ENCODE measurements at places on chromosomes 16 and 17.

DNA sequence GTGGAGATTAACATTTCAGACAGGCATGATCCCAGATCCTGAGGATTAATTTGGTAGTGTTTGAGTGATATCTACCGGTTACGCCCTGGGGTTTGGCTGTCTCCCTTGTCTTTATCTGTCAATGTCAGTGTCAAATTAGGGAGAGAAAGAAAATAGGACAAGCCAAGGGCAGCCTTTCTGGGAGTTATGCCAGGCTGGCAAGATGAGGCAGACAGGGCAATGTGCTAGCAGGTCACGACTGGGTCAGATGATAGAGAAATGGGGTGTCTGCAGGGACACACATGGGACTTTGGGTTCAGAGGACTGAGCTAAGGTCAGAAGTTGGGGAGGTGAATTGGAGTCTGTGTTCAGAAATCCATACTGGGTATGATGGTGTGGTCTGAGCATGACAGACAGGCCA lies 27.4 kb upstream of the LYRM9 start:
- no peak for DNase-seq

DNA sequence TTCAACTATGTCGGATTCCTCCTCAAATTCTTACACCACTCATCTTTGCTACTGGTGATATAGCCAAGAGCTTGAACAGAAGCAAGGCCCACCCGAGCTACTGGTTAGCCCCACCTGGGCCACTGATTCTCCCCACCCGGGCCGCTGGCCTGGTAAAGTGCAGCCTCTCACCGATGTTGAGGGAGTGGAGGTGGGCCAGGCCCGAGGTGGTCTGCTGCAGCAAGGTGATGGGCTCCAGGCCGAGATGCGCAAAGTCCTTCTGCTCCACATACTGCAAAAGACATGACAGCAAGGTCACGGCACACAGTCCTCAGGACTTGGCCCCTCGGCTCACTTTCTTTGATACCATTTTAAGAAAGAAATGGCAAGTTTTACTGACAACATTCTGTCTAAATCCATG lies 32.7 kb upstream of the ICAM2 start:
- no peak for DNase-seq

- DNase-seq: no peak
Observed at GRCh38 chr17:29495011-29495410, 71.8 kb downstream of the ABHD15 start.

DNA sequence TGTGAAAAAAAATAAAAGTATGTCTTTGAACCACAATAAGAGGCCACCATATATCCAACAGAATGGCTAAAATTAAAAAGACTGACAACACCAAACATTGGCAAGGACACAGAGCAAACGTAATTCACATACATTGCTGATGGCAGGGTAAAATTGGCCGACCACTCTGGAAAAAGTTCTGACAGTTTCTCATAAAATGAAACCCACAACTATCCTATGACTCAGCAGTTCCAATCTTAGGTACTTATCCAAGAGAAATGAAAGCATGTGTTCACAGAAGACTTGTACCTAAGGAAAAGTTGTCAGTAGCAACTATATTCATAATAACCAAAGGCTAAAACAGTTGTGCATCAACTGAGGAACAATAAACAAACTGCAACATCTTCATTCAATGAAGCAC lies 357.3 kb upstream of the XYLT1 start:
- no peak for DNase-seq

DNA sequence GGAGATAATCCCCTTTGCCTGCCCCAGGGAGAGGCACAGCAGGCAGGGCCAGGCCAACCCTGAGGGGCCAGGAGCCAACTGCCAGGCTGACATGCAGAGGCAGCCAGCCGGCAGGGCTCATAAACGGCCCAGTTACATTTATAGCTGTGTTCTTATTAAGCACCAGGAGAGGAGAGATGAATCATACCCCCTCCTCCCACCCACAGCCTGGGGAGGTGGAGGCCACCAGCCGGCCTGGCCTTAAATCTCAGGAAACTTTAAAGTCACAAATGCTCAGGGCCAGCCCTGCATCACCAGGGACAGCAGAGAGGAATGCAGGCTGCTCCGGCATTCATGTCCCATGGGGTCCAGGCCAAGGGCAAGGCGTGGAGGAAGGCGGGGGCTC lies 177.2 kb downstream of the TMEM132E start:
- DNase-seq: no peak

DNA sequence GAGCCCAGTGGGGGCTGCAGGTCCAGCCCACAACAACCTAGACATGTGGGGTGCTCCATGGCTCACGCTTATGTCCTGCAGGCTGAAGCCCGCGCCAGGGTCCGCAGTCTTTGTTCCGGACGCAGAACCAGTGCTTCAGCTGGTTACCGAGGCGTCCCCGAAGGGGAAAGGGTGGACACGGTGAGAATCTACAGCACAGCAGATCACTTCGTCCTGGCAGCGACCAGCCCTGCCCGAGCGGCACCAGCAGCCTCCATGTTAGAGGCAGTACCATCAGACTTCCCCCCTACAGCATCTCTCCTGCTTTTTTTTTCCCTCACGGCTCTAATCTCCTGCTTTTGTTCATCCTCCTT lies 1736.4 kb downstream of the TP53TG3F start:
- no peak for DNase-seq

GRCh38 chr16:64990101-64990500 lies 131.8 kb downstream of the CDH11 start:
- DNase-seq: no peak

DNA sequence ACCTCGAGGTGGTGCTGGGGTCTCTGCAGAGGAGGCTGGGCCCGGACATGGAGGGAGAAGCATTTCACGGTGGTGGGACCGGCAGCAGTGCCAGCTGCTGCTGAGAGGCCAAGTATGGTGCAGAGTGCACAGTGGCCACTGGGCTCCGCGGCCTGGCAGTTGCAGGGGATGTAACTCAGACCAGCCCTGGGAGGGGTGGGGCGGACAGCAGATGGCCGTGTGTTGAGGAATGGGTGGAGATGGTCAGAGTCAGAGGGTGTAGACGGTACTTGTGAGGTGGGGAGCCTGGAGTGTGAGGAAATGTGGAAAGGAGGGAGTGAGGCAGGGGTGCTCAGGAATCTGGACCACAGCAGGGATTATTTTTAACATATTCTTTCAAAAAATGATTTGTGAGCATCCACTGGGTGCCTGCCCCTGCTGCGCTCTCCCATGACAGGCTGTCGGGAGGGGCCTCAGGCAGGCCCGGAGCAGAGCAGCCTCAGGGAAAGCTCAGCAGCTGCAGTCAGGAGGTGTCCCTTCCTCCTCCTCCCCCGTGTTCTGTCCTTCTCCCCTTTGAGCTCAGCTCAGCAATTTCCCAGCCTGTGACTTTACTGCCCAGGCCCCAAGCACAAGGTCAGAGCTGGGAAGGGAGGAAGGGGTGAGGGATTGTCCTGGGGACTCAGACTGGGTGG lies 113.1 kb downstream of the RAP1GAP2 start:
- no peak for DNase-seq

- DNase-seq: no peak
Observed at GRCh38 chr17:60315650-60316049, 76.3 kb downstream of the USP32 start.

DNA sequence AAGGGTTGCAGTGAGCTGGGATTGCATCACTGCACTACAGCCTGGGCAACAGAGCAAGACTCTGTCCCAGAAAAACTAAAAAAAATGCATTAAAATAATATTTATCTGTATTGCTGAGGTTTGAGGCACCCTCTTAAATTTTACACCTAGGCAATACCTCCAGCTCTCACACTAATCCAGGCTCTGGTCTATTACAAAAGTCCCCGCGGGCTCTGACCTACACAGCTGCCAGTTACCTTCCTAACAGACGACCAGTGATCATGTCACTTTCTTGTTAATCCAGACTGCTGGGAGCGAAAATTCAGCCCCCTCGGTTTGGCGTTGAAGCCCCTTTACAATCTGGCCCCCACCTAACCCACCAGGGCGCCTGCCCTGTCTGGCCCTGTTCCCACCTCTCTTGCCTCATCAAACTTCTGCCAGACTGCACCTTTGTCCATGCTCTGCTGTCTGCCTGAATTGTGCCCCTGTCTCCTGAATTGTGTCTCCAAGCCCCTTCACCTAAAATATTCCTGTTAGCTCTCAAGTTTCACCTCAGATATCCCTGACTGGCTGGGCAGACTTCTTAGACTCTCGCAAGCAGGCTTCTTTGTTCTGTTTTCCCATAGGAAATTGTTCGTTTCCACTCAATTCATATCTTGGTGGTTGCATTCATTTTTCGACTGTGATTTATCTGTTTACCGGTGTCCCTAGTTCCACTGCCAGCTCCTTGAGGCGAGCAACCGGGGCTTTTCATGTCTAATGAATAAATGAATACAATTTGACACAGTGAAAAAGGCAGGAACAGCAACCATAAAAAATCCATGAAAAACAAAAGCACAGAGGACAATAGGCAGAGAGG lies 65.9 kb downstream of the PITPNC1 start:
- DNase-seq: no peak

- DNase-seq: no peak
Observed at GRCh38 chr17:51481370-51481769, 221.0 kb downstream of the UTP18 start.

DNA sequence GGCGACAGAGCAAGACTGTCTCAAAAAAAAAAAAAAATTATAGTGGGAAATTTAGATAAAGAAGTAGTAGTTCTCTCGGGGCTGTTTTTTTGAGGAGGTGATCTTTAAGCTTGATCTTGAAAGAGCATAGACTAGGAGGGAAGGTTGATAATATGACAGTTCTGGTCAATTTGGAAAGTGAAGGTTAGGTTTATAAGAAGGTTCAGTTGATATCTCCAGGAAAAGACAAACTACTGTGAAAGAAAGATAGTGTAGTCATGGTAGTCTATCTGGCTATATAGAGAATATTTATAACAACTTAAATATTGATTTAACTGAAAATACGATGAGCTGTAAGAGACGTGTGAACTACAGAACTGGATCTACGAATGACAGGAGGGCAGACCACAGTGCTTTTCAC lies 3.1 kb downstream of the ATF7IP2 start:
- DNase-seq: no peak

Measured in endothelial cell (in vitro differentiated cells).